ENCODE measurements at places on chromosomes 7 and 10.

DNA sequence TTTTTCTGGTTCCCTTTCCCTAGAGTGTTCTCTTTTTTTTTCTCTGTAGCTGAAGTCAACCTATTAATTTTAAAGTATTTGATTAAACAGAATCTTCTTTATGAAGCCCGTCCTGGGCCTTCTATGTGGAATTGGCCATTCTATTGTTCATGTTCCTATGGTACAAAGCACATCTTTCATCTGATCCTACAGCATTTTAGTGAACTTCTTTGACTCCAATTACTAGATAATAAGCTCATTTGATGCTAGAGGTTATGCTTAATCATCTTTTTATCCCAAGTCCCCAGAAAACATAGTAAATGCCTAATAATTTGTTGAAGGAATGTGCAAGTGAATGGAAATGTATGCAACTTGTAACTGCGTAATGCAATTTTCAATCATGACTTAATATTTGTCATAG is 472.0 kb upstream of the KLF6 start:
- no peaks in the 10 kb centered on the region for H3K4me1 ChIP-seq
- no peak for DNase-seq
- no peaks in the 10 kb centered on the region for H3K36me3 ChIP-seq
- H3K27ac ChIP-seq: no peak overlapping the region

DNA sequence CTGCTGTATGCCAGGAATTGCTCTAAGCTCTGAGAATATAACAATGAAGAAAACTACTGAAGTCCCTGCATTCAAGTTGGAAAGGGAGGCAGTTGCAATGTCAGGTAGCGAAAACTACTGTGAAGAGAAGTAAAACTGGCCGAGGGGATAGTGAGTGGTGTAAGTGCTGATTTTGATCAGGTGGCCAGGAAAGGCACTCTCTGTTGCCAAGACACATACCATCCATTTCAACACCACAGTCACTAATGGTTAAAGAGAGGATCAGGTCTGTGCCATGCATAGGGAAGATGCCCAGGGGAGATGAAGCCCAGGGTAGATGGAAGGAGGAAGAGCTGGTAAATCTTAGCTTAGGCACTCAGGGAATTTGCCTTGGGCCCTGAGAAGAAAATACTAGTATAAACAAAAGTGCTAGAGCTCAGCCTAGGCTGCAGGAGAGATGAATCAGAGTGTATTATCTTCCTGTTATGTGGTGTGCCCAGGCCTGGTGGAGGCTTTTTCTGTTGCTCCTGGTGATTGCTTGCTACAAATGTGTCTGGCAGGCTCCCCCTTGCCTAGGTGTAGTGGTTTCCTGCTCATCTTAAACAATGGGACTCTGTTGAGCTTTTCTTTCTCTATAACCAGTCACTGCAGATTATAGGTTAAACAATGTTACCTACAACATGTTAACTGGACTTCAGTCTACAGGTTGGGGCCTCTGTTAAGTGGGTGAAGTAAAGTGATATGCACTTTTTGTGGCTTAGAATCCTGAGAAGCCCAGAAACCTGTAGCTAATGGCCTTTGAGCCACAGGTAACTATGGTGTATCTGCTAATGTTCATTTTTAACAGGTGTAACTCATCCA is 125.5 kb downstream of the LRRC4 start:
- H3K4me3 ChIP-seq: no peak overlapping the region
- H3K27me3 ChIP-seq: no peaks in the 10 kb centered on the region
- no peaks in the 10 kb centered on the region for H3K36me3 ChIP-seq

DNA sequence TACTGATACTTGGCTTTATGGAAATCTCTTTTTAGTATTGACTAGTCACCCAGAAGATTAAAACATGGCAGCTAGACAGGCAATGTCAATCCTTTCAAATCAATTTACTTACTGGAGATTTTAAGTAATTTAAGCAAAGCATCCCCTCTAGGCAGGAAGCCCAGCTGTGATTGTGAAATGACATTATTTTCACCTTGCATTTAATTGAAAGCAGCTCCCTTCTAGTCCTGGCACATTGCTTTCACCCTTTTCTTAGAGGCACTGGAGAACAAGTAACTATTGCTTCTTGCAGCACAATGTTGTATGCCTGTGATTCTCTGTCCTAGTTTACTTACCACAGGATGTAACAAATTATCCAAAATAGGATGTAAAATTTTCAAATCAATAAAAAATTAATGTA is 13.3 kb downstream of the ST7 start:
- H3K36me3 ChIP-seq: no peaks in the 10 kb centered on the region
- H3K27me3 ChIP-seq: no peaks in the 10 kb centered on the region
- H3K27ac ChIP-seq: no peak overlapping the region

GRCh38 chr7:134355927-134356326 is 39.2 kb upstream of the SLC35B4 start:
- no peaks in the 10 kb centered on the region for H3K27me3 ChIP-seq
- DNase-seq: no peak
- H3K36me3 ChIP-seq: no peaks in the 10 kb centered on the region
- H3K27ac ChIP-seq: no peak overlapping the region

DNA sequence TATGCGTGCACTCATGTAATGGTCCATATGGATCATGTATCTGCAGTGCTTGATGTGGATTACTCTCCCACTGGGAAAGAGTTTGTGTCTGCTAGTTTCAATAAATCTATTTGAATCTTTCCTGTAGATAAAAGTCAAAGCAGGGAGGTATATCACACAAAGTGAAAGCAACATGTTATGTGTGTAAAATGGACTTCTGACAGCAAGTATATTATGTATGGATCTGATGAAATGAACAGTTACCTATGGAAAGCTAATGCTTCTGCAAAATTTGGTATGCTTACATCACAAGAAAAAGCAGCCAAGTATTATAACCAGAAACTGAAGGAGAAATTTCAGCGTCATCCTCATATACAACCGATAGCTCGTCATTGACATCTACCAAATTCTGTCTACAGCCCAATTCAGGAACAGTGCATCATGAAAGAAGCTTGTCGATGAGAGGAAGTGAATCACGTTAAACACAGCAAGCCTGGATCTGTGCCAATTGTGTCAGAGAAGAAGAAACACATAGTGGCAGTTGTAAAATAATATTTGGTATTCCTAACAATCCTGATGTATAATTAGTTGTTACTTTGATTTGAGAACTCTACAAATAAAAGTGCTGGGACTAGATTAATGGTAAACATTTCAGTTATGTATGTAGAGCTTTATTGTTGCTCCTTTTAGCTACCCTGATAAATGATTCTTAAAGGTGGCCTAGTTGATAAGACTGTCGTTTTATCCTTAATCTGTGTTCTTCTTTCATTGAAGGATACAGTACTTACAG is 14.2 kb upstream of the SYPL1 start:
- H3K36me3 ChIP-seq: no peaks in the 10 kb centered on the region
- H3K27ac ChIP-seq: no peak overlapping the region
- H3K4me1 ChIP-seq: peaks cover 3% of the 10 kb centered on the region
- no peaks in the 10 kb centered on the region for H3K27me3 ChIP-seq
- DNase-seq: no peak

- H3K36me3 ChIP-seq: no peaks in the 10 kb centered on the region
- peak; percentile 7 for DNase-seq
- H3K4me1 ChIP-seq: no peaks in the 10 kb centered on the region
- no peaks in the 10 kb centered on the region for H3K27me3 ChIP-seq
- H3K4me3 ChIP-seq: no peak overlapping the region
- no peak overlapping the region for H3K27ac ChIP-seq
Measured at GRCh38 chr10:26869528-26869927, 8.8 kb upstream of the ABI1 start.

DNA sequence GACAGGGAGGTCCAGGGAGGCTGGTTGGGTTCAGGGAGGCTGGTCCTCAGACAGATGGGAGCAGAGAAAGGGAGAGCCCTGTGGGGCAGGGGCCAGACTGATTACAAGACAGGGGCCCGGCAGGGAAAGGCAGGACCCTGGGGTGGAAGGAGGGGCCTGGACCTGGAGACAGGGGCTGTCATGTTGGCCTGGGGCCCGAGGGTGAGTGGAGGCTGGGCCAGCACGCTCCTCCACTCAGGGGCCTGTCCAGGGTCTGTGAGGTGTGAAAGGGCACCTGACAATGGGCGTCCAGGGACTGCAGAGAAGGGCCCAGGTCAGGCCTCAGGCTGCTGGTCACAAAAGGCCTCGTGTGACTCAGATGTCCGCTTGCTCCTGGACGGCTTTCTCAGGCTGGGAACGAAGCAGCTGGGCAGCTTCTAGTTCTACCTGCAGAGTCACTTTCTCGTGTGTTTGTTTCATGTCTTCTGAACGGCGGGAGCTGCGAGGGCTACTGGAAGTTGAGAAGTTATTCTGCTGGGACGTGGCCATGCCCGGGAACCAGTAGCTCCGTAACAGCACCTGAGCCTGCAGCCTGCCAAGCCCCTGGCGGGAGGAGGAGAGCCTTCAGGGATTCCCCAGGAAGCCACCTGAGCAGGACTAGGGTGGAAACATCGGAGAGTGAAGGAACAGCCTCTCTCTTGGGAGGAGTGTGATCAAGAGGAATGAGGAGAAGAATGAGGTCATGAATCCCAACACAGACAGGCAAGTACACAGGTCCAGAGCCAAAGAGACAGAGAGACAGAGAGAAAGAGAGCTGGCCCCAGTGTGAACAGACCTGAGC is 65.8 kb downstream of the KLF6 start:
- no peaks in the 10 kb centered on the region for H3K27me3 ChIP-seq
- no peak for DNase-seq
- H3K4me1 ChIP-seq: peaks cover 16% of the 10 kb centered on the region
- no peak overlapping the region for H3K4me3 ChIP-seq
- H3K27ac ChIP-seq: no peak overlapping the region

- no peaks in the 10 kb centered on the region for H3K4me1 ChIP-seq
- no peak overlapping the region for H3K4me3 ChIP-seq
- DNase-seq: no peak
- H3K27ac ChIP-seq: no peak overlapping the region
Measured at GRCh38 chr10:44651834-44652233, 259.3 kb upstream of the TMEM72 start.

GRCh38 chr10:82661701-82662100 is 786.7 kb downstream of the NRG3 start:
- no peaks in the 10 kb centered on the region for H3K36me3 ChIP-seq
- H3K27me3 ChIP-seq: no peaks in the 10 kb centered on the region
- no peak for DNase-seq
- no peak overlapping the region for H3K27ac ChIP-seq

- H3K36me3 ChIP-seq: no peaks in the 10 kb centered on the region
- no peak overlapping the region for H3K4me3 ChIP-seq
- DNase-seq: no peak
- no peak overlapping the region for H3K27ac ChIP-seq
- H3K27me3 ChIP-seq: peaks cover 100% of the 10 kb centered on the region
Measured at GRCh38 chr7:27111042-27111750, 8.7 kb upstream of the HOXA2 start.

DNA sequence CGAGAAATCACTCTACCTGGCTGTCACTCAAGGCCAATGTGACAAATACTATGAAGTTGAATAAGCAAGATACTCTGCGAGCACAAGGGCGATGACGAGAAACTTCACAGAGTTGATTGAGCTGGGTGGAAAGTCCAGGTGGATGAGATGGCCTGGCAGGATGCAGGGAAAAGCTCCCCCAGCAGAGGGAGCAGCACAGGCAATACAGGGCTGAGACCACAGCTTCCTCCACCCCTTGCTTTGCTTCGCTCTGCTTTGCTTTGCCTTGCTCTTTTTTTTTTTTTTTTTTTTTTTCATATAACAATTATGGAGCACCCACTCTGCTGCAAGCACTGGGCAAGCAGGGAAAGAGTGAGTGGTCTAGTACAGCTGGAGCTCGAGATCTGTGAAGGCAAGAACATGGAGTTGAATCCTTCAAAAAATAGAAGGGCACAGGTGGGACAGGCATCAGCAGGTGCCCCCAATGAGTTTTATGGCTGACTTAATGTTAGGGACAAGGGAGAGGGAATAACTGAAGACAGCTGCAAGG is 88.3 kb downstream of the CABCOCO1 start:
- peak; percentile 54 for DNase-seq
- H3K27ac ChIP-seq: no peak overlapping the region
- H3K4me3 ChIP-seq: no peak overlapping the region
- no peaks in the 10 kb centered on the region for H3K36me3 ChIP-seq
- no peaks in the 10 kb centered on the region for H3K27me3 ChIP-seq

DNA sequence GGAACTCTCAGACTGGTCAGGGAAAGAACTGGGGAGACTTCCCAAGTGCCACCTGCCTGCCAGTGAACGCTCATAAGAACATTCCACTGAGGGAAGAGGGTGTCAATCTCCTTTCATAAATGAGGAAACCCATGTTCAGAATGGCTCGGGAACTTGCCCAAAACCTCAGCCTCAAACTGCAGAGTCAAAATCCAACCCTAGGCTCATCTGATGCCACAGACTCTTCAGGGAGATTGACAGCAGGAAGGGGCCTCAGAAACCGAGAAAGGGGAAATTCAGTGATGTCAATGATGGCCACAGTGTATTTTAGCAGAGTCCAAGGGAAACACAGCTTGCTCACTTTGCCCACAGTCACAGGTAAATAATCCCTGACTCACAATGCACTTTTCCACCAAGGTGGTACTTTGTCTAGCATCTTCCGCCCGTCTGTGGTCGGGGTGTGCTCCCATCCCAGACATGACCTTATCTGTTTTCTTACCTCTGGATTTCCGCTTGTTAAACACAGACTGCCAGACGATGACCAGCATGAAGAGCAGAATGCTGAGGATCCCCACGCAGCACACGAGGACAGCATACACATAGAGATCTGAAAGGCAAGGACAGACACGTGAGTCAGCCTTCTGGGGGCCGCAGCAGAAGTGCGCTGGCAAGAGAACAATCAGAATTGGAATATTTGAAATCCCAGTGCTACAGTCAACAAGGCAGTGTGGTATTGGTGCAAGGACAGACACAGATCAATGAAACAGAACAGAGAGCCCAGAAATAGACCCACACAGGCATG is 38.4 kb downstream of the VSTM4 start:
- H3K4me3 ChIP-seq: no peak overlapping the region
- H3K4me1 ChIP-seq: peaks cover 19% of the 10 kb centered on the region
- no peak for DNase-seq
- no peaks in the 10 kb centered on the region for H3K27me3 ChIP-seq

DNA sequence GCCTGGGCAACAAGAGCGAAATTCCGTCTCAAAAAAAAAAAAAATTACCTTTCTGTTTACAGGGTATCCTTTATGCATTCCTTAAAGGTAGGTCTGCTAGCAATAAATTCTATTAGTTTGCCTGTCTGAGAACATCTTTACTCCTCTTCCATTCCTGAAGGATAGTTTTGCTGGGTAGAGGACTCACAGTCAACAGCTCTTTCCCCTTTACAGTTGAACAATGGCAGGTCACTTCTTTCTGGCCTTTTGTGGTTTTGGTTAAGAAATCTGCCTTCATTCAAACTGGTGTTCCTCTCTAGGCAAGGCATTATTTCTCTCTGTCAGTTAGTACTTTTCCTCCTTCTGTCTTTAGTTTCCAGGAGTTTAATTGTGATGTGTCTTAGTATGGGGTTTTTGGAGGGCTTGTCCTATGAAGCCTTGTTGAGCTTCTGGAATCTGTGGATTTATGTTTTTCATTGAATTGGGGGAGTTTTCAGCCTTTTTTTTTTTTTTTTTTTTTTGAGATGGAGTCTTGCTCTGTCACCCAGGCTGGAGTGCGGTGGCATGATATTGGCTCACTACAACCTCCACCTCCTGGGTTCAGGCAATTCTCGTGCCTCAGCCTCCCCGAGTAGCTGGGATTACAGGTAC is 4.8 kb upstream of the DNAAF5 start:
- no peak overlapping the region for H3K4me3 ChIP-seq
- no peaks in the 10 kb centered on the region for H3K4me1 ChIP-seq
- no peaks in the 10 kb centered on the region for H3K27me3 ChIP-seq
- H3K27ac ChIP-seq: no peak overlapping the region
